ENCODE measurements at places on chromosomes 3 and 15.

GRCh38 chr3:27591312-27592210 lies 107.4 kb upstream of the SLC4A7 start:
- DNase-seq: no peak

DNA sequence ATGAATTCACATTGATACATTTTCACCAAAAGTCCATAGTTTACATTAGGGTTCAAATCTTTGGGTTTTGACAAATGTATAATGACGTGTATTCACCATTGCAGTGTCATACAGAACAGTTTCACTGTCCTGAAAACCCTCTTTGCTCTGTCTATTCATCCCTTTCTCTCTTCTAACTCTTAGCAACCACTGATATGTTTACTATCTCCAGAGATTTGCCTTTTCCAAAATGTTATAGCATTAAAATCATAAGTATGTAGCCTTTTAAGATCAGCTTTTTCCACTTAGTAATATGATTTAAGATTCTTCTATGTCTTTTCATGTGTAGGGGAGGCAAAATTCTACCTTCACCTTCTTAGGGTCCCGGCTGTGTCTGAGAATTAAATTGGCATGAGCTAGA lies 203.8 kb downstream of the TPRG1 start:
- no peak for DNase-seq

DNA sequence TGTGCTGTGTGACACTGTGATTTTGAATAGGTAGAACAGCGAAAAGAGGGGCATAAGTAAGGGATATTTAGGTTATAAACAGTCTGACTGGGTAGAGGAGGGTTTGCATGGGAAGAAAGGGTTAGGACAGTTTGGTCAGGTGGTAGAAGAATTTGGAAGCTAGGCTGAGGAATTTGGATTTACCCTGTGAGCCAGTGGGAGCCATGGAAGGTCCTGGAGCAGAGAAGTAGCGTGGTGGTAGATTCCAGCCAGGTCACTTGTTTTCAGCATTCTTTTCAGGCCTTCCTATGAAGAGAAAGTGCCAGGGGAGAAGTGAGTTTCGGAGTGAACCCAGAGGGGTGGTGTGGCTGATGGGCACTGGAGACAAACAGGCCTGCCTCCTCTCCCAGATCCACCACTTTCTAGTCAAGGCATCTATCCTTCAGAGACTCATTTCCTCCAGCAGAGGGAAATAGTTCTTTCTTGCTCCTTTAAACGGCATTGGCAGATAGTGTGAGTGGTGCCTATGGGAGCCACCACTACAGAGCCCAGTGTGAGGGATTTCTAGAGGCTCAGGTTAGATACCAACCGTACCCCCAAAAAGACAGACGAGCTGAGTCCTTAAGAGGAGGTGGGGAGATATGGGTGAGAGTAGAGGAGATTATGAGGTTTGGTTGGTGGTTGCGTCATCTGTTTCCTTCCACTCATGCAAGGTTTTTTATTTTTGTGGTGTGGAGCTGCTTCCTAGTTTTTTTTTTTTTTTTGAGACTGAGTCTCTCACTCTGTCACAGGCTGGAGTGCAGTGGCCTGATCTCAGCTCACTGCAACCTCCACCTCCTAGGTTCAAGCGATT lies 21.2 kb downstream of the PXK start:
- DNase-seq: no peak

DNA sequence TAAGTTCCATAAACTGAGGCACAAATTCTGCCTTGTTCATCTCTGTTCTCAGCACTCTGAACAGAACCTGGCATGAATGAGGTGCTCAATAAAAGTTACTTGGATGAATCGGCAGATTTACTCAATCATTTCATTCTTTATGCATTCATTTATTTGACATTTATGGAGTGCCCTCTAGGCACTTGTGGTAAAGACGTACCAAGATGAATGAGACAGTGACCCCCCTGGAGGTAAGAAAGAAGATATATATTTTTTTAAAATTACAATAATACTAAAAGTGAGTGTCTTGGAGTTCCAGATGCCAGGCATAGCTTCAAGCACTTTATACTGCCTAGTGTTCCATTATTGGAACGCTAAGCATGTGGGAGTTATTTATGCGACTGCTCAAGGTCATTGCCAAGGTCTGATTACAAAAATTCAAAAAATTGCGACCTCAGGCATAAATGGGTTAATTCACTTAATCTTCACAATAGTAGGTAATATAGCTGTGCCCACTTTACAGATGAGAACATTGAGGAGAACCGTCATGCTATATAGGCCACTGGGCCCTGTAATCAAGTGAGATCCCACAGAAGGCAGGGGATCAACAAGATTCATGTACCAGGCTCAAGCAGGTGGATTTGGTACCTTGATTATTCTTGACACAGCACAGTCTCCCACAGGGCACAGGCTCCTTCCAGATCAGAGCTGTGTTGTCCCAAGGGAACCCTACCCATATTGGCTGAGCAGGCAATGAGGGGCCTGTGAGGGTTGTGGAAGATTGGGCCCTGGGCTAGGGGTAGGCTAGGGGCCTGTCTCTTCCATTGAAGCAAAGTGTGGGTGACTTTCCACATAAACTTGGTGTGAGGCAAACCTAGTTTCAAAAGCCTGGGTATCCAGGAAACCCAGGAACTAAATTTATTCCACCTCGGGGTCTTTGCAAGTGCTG lies 10.7 kb downstream of the XIRP1 start:
- no peak for DNase-seq

GRCh38 chr3:46001178-46001577 lies 5.6 kb upstream of the FYCO1 start:
- no peak for DNase-seq

- no peak for DNase-seq
Measured at GRCh38 chr3:48614044-48614443, 4.6 kb upstream of the UQCRC1 start.

- DNase-seq: no peak
Measured at GRCh38 chr15:93027413-93027812, 61.6 kb downstream of the RGMA start.

DNA sequence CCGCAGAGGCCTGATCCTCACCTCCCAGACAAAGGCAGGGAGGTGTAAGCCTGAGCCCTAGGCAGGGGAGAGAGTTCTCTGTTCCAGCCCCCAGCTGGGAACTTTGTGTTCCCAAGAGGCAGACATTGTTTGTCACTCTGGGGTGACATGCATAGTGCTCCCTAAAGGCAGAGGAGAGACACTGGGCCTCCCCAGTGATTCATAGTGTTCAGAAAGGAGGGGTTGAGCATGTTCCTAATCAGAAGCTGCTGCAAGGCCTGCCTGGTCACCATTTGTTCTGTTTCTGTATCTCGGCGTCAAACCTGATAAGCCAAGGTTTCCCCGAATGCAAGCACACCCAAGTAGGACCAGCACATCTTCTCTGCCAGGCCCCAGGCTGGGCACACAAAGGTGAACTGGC lies 24.0 kb upstream of the SLC6A6 start:
- no peak for DNase-seq

DNA sequence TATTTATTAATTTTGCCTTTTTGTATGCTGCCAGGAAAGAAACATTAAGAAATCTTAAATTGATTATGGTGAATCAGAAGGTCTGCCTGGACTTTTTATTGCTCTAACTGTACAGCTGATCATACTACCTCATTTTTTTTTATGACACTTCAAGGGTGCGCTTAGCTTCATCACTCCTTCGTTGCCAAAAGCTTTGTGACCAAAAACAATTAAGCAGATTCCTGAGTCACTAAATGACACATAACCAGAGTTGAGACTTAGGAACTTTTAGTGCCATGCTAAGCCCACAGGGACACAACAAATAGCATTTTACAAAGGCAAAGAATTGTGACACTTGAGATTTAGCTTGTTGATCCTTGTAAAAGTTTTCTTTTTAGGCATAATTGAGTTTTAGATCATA lies 4.9 kb downstream of the ADIPOQ start:
- no peak for DNase-seq
